ENCODE measurements at places on chromosomes 5 and 9. TPM values are rescaled to one million over a fixed set of nuclear protein-coding genes. Genes with fewer than 3 reads are reported as not detected.

- DNase-seq, result no peak
These were observed 162.3 kb downstream of the FGF18 start for GRCh38 chr5:171581781-171582180.

- DNase-seq, result no peak
These were observed 323.7 kb upstream of the RPS23 start for GRCh38 chr5:82601861-82602260.

RNF180 gene
- 10.0 TPM for total RNA-seq

GRCh38 chr5:18984559-18985080, 1003.4 kb downstream of the CDH18 start:
- DNase-seq, result no peak

KLF9 gene
- 3.6 TPM for total RNA-seq

DNA sequence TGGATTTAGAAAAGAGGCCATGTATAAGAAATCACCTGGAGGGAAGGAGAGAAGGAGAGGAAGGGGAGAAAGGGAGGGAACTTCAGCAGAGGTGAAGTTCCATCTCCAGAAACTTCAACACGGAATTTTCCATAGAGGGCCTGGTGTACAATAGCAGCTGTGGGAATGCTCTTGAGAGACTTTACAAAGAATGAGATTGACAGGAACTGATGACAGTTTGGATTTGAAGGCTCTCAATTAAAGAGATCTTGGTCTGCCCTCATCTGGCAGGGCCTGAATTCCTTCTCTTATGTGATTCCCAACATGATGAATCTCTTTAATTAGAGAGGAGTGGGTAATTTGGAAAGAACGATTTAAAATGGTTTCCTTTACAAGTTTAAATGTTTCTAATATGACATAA, 143.5 kb downstream of the MLLT3 start:
- no peak for DNase-seq

DNA sequence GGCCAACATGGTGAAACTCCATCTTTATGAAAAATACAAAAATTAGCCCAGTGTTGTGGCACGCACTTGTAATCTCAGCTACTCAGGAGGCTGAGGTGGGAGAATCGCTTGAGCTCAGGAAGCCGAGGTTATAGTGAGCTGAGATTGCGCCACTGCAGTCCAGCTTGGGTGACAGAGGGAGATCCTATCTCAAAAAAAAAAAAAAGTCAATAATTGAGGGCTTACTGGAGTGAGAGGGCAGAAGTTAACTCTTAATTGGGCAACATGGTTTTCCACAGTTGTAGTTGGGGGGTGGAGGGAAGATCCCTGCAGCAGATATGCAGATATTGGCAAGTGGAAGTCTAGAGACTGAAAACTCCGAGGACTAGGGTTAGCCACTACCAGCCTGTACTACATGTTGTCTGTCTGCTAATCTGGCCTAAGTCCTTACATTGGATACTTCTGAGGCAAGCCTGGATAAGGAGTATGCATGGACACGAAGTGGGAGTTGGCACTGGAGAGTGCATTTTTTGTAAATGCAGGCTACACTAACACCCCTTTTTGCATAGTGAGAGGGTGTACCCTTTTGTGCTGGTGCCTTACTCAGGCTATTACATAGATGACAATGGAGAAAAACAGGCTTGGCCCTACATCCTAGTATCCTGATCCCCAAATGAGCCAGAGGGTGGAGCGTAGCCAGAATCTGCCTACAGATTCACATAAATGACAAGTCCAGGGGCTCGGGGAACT, 89.0 kb upstream of the NIPBL start:
- no peak for DNase-seq

DNA sequence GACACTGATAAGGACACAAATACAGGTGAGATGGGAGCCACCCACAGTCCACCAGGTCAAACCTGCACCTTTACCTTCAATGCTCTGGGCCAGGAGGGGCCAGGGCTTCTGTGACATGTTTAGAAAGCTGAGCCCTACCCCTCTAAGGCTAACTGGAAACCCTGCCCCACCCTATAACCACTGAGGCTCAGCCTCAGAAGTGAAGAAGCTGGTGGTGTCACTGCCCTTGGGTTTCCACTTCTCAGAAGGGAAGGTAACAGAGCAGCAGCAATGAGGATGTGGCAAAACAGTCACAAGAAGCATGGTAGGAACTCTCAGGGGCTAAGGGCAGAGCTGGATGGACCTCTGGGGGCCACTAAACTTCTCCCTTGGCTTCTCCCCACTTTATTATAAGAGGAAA, 6.0 kb downstream of the PDGFRB start:
- DNase-seq, result no peak

GRCh38 chr5:79619854-79620253, 7.6 kb downstream of the TENT2 start:
- no peak for DNase-seq

DNA sequence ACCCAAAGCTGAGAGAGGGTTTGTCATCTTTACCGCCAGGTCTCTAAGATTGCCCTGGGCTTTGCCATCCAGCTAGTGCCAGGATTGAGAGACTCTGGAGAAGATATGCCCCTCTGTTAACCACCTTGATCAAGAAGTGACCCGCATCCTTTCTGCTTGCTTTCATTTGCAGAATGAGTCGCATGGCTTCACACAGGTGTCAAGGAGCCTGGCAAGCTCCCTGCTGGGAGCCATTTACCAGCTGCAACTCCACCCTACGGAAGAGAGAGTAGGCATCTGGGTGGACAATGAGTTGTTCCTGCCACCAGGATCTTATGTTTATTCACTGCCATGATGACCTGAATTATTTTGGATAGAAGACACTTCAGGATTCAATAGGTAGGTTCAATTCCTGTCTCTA, 43.0 kb downstream of the HSD17B3 start:
- no peak for DNase-seq

DNA sequence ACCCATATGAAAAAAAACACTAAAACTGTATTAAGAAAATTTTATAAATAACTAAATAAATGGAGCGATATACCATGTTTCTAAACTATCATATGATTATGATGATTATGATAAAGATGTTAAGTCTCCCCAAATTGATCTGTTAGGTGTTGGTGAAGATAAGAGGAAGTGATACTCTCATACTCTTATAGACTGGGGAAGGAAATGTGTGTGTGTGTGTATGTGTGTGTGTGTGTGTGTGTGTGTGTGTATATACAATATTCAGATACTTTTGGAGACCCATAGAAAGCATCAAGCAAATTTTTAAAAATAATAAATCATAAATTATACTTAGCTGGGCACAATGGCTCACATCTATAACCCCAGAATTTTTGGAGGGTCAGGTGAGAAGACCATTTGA, 62.9 kb downstream of the TMEM232 start:
- DNase-seq, result no peak

- DNase-seq, result no peak
These were observed 90.4 kb downstream of the PGM5 start for GRCh38 chr9:68446836-68447235.

GPR151 gene
- total RNA-seq, result not detected

DNA sequence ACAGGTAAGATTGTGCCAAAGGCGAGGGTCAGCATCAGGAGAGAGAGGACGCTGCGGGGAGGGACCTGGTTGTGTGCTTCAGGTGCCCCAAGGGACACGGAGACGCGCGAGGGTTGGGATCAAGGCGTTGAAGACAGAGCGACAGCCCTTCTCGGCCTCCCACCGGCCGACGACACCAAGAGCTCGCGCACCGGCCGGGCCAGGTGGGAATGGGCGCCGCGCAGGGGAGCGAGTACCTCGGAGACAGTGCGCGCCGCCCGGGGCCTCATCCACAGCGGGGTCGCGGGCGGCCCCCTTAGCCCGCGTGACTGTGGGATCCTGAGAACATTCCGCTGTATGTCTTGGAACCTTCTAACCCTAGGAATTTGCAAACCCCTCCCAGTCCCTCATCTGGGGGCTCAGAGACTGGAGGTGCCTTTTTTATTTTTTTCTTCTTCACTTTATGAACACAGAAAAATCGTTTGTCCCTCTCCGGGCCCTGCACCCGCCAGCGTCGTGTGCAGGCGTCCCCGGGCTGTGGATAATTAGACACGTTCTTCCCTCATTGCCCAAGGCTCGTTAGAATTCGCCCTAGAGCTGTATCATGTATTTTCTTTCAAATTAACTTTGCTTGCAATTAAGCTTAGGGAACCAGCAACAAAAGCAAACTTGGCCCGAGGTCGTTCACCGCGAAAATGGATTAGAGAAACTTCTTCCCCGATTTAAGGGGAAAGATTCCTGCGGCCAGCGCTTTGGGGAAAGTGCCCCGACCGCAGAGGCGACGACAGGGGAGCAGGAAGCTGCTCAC, 4.8 kb downstream of the FOXE1 start:
- DNase-seq, result no peak

GRCh38 chr5:164735334-164735733, 1229.9 kb downstream of the MAT2B start:
- no peak for DNase-seq

- DNase-seq, result no peak
These were observed 2.8 kb downstream of the OSMR start for GRCh38 chr5:38848637-38849036.

GRCh38 chr5:54577528-54577927, 60.0 kb downstream of the SNX18 start:
- DNase-seq, result no peak

POU5F2 gene
- total RNA-seq, result 1.9 TPM

RASEF gene
- 3.7 TPM for total RNA-seq

DNA sequence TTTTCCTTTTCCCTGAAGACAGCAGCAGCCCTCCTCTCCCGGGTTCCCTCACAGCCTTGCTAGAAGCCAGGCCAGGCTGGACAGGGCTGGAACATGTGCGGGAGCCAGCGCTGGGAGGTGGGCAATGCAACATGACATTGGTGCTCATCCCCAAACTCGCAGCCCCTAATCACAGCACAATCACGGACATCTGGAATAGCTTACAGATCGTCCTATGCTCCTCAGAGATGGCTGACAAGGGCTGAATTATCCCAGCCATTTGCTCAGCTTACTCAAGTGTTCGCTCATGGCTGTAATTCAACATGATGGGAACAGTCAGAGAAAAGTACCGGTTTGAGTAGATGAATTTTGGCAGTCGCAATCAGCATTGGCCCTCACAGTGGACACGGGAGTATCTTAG, 49.8 kb downstream of the FSTL4 start:
- no peak for DNase-seq

DBH gene
- total RNA-seq, result not detected

DNA sequence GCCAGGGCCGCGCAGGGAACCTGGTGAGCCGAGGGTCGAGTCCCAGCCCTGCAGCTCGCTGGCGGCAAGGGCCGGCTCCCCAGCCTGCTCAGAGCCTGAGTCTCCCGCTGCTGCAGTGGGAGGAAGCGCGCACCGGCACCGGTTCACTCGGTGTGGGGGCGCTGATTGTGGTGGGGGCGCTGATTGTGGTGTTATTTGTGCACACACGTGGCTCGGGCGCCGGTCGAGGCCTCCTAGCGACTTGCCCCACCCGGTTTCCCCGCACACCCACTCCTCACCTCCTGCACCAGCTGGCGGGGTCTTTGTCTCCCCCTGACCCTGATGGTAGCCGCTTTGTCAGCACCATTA, 266.7 kb downstream of the NSG2 start:
- no peak for DNase-seq

DNA sequence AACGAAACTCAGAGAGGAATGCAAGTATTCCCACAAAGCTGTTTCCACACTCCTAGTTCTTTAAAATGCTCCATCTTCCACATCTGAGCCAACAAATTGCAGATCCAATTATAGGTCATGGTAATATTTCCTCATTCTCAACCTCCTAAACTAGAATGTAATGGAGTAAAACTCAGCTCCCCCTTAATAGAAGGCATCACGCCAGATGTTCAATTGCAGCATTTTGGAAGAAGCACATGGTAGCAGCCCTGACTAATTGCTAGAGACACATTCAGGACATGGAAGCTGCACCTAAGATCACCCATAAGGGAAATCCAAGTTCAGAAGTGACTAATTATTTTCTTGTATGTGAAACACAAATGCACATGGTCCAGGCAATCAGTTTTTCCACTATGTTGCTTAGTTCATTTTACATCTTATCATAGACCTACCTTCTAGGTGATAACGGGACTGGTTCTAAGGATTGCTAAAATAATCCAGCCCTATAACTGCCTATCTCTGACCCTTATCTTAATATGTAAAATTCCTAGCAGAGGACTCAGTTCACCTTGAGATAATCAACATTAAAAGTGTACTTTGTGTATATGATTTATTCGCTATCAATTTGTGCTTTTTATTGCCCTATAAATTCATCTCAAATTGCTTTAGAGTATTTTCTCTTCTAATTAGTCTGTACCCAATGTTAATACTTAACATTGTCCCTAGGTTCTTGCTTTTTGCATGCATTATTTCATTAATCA, 75.1 kb downstream of the GABRB2 start:
- DNase-seq, result no peak

GRCh38 chr5:119398727-119399466, 43.1 kb downstream of the TNFAIP8 start:
- no peak for DNase-seq

KIF20A gene
- 27.0 TPM for total RNA-seq

GRCh38 chr5:141638771-141639170, 2.0 kb downstream of the RELL2 start:
- DNase-seq, result no peak

MGAT1 gene
- total RNA-seq, result 93.8 TPM

LRRTM2 gene
- 0.13 TPM for total RNA-seq

DMAC1 gene
- 60.0 TPM for total RNA-seq

MAST4 gene
- 23.3 TPM for total RNA-seq

DNA sequence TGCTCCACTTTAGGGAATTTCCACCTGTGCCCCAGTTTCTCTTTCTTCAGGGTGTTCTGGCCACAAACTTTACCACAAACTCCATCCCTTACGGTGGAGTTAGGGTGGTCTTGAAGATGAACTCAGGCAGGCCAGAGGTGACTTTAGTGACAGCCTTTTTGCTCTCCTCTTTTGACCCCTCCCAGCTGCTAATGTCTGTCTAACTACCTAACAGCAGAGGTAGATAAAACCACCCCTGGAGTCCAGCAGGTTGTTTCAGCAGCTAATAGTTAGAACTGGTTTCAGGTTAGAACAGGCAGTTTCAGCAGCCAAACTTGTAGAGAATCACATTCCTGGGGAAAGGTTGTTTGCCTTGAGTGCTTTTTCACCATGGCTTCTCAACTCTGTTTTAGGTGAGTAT, 971.3 kb upstream of the CDH18 start:
- DNase-seq, result no peak

GRCh38 chr9:109499631-109500410, 1.7 kb upstream of the PTPN3 start:
- DNase-seq, result peak; percentile 58

CHSY3 gene
- 3.6 TPM for total RNA-seq

DNA sequence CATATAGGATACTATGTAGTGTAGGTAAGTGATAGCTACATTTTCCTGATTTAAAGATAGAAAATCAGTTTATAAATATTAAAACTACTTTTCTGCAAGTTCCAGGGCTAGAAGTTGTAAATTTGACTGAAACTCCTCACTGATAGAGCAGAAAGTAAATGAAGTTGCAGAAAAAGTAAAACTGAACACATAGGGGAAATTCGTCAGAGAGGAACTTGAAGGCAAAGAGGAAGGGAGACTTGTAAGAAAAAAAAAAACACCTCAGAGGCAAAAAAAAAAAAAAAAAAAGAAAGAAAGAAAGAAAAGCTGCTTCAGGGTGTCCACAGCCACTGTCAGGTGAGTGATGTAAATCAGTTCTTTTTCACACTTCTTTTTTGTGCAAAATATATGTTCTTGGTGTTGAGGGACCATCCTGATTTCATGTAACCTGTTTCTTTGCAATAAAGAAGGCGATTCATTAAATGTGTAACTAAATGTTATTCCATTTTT, 336.2 kb upstream of the ZNF462 start:
- no peak for DNase-seq

PCDHA1 gene
- total RNA-seq, result not detected
